MCF 10A (cell line): ENCODE measurements at places on chromosomes 6 and 20.

- H3K27me3 ChIP-seq: no peaks in the 10 kb centered on the region
- no peaks in the 10 kb centered on the region for H3K36me3 ChIP-seq
- DNase-seq: no peak
- no peak overlapping the region for H3K4me3 ChIP-seq
These were observed 816.9 kb downstream of the DHX35 start for GRCh38 chr20:39778847-39779604.

- H3K4me1 ChIP-seq: peaks cover 8% of the 10 kb centered on the region
- H3K4me3 ChIP-seq: no peak overlapping the region
- DNase-seq: no peak
- H3K27me3 ChIP-seq: no peaks in the 10 kb centered on the region
These were observed 80.8 kb downstream of the SLC22A23 start for GRCh38 chr6:3376064-3376463.

DNA sequence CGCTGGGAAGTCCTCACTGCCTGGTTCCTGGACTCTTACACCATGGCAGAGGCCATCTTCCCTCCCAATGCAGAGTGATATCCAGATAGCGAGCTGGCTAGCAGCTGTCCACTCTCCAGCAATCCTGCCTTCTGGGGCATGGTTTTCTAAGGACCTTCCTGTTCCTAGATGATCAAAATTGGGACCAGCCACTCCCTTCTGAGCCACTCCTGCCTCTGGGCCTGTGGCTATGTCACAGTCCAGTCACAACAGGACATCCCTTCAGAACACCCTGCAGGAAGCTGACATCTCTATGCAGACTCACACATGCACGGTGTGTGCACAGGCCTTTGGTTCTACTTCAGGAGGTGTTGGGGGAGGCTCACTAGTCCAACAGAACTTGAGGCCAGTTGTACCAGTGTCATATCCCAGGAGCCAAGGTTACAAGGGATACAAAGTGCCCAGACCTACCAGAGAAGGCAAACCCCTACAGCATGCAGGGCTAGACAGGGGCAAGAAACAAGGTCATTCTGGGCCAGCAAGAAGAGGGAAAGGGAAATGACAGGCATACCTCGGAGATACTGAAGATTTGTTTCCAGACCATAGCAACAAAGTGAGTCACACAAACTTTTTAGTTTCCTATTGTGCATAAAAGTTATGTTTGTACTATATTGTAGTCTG, 2.7 kb upstream of the MCCD1 start:
- H3K4me1 ChIP-seq: no peaks in the 10 kb centered on the region
- H3K27ac ChIP-seq: no peak overlapping the region
- no peak for DNase-seq
- H3K27me3 ChIP-seq: peaks cover 8% of the 10 kb centered on the region
- H3K4me3 ChIP-seq: no peak overlapping the region

DNA sequence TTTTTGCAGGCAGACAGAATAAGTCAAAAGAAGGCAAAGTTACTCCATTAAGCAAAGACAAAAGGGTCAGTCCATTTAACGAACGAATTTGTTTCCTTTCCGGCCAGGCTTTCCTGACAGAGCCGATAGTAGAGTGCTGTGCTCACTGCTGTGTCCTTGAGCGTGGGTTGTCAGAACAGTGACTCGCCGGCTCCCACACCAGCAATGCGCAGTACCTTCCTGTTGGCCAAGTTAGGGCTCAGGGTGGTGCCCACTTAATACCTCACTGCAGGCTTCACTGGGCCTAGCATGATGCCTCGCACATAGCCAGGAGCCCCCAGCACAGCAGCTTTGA, 294.7 kb downstream of the FOXC1 start:
- no peaks in the 10 kb centered on the region for H3K36me3 ChIP-seq
- H3K4me3 ChIP-seq: no peak overlapping the region
- H3K27ac ChIP-seq: no peak overlapping the region

- peak overlapping the region; percentile 71 for H3K27ac ChIP-seq
- peak; percentile 67 for DNase-seq
- H3K27me3 ChIP-seq: no peaks in the 10 kb centered on the region
- peaks cover 41% of the 10 kb centered on the region for H3K36me3 ChIP-seq
- H3K4me3 ChIP-seq: no peak overlapping the region
These were observed 19.2 kb downstream of the MRPS18A start for GRCh38 chr6:43668151-43669028.

DNA sequence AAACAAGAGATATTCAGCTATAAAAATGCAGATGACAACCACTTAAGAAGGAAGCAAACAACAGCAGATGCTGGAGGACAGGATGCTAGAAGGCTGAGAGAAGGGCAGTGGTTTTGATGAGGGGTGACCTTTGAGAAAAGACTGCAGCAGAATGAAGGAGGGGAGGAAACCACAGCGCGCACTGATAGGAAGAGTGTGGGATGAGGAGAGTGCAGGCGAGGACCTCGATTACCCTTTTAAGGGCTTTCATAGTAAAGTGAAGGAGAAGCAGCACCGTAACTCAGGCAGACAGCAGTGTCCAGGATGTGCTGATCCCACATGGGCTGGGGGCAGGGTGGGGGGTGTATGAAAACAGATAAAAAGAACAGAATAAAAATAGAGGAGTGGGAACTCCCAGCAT, 19.2 kb downstream of the ZBTB2 start:
- DNase-seq: no peak
- no peaks in the 10 kb centered on the region for H3K27me3 ChIP-seq
- H3K4me1 ChIP-seq: peaks cover 9% of the 10 kb centered on the region
- H3K4me3 ChIP-seq: no peak overlapping the region
- H3K36me3 ChIP-seq: peaks cover 22% of the 10 kb centered on the region

GRCh38 chr6:77010931-77011542, 452.3 kb downstream of the HTR1B start:
- DNase-seq: no peak
- H3K27ac ChIP-seq: no peak overlapping the region
- H3K4me1 ChIP-seq: peaks cover 6% of the 10 kb centered on the region
- H3K36me3 ChIP-seq: no peaks in the 10 kb centered on the region
- no peaks in the 10 kb centered on the region for H3K27me3 ChIP-seq

DNA sequence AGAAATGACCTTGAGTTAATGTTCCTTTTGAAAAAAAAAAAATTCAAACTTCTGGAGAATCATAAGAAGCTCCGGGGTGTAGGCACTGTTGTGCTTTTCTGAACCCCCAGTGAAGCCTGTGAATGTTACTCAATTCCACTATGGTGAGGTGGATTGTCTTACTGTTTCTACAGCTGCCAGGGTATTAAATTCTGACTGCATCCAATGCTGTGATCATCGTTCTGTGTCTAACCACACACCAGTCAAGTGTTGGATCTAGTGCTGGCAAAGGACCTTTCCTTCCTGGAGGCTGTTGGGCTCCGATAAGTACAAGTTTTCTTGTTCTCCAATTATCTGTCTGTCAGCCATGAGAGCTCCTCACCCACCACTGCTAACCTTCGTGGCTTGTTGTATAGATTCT, 162.0 kb upstream of the EPHA7 start:
- no peak overlapping the region for H3K27ac ChIP-seq
- H3K4me1 ChIP-seq: no peaks in the 10 kb centered on the region
- no peak overlapping the region for H3K4me3 ChIP-seq
- no peak for DNase-seq

DNA sequence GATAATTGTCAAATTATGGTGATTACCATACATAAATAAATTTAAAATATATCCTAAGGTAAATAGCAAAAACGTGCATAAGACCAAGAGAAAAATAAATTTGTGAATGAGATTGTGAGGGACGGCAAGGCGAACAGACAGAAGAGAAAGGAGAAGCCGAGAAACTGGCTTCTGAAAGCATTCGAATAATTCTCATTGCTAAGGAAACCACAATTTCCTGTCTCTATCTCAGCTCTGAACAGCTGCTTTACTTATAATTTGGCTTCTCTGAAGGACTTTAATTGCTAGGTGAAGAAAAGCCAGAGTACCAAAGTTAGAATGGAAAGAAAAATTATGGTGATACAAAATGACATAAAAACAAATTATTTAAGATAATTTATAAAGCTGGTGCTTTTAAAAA, 79.0 kb upstream of the RGS17 start:
- no peaks in the 10 kb centered on the region for H3K27me3 ChIP-seq
- no peak overlapping the region for H3K4me3 ChIP-seq
- peaks cover 6% of the 10 kb centered on the region for H3K4me1 ChIP-seq
- H3K36me3 ChIP-seq: no peaks in the 10 kb centered on the region
- H3K27ac ChIP-seq: no peak overlapping the region

DNA sequence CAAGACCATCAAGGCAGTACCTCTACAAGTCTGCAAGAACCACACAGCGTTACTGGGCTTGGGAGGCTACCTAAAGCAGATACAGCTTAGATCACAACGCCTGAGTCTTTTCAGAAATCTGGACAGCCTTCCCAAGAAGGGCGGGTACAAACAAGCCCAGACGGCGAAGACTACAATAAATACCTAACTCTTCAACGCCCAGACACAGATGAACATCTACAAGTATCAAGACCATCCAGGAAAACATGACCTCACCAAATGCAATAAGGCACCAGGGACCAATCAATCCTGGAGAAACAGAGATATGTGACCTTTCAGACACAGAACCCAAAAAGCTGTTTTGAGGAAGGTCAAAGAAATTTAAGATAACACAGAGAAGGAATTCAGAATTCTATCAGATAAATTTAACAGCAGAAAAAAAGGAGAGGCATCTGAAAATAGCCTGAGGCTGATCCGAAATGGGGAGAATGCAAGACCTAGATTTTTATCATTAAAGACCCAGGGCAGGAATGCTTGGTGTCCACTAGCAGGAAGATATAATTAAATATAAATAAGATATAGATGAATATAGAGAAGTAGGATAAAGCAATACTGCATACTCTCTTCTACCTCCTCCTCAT, 131.7 kb upstream of the COL21A1 start:
- H3K27me3 ChIP-seq: no peaks in the 10 kb centered on the region
- no peaks in the 10 kb centered on the region for H3K36me3 ChIP-seq
- DNase-seq: peak; percentile 19
- H3K4me3 ChIP-seq: no peak overlapping the region
- H3K4me1 ChIP-seq: peaks cover 31% of the 10 kb centered on the region
- peak overlapping the region; percentile 10 for H3K27ac ChIP-seq

DNA sequence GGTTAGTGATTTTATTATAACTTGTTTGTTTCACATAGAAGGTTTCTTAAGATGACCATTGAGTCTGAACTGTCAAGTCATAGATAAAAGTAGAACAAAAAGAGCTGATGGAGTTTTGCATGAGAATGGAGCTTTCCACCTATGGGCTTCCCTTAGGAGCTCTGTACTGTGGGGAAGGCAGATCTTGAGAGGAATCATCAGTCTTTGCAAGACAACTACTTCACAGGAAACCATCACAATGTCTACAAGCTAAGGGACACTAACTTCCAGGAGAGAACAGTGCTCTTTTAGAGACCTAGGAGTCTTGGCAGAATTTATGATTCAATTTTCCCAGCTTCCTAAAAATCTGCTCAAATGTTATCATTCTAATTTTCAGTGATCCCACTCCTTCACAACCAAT, 78.2 kb downstream of the FBXO5 start:
- H3K27ac ChIP-seq: no peak overlapping the region
- no peak for DNase-seq
- peaks cover 94% of the 10 kb centered on the region for H3K27me3 ChIP-seq
- no peaks in the 10 kb centered on the region for H3K36me3 ChIP-seq
- H3K4me1 ChIP-seq: no peaks in the 10 kb centered on the region

DNA sequence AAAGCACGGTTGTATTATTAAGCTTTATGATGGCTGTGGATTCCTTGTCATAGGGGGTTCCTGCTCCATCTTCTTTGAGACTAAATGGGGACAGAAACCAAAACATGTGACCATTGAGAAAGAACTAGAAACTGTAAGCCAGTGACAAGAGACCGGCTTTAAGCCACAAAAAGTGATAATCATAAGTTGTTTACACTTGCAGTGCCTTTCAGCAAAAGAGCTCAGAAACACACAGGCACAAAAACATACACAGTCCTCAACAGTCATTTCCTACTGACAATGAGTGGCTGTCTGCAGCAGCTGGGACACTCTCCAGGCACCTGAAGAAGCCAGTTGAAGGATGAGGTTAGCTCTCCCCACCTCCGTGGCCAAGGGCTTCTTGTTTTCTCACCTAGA, 20.0 kb upstream of the UBE2J1 start:
- H3K36me3 ChIP-seq: no peaks in the 10 kb centered on the region

DNA sequence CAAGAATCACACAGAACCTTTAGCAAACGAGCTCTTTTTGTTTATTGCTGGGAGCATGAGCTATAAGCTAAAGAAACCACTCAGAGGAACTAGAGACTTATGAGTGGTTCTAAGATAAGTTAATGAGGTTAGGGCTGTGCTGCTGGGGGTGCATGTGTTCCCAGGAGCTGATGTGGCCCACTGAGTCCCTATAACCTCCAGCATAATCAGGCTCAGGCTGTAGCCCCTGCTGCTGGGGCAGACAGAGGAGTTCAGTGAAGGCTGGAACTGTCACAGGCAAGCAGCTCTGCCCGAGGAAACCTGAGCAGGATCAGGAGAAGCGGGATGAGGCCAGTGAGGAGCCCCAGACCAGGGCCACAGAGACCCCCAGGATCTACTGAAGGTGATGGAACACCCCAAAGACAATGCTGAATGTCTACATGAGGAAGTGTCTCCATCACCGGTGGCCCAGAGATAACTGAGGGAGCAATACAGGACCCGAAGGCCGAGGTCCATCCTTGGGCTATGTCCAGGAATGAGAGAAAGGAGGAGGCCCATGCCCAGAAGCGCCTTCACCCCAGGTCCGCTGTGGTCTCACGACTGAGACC, 17.3 kb downstream of the TUBB2B start:
- H3K27me3 ChIP-seq: no peaks in the 10 kb centered on the region
- DNase-seq: no peak
- H3K4me1 ChIP-seq: peaks cover 26% of the 10 kb centered on the region
- no peak overlapping the region for H3K27ac ChIP-seq

DNA sequence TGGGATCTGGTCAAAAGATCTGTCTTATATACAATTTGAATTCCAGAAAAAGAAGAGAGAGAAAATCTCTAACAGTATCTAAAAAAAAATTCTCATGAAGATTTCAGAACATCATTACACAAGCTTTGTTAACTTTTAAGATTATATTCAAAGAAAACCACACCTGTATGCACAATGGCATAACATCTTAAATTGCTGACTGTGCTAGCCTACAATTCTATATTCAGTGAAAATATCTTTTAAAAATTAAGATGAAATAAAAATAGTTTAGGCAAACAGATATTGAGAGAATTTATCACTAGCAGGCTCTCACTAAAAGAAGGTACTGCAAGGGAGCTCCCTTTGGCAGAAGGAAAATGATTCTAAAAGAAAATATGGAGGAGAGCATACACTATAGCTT, 100.3 kb downstream of the BCKDHB start:
- DNase-seq: no peak
- H3K27me3 ChIP-seq: no peaks in the 10 kb centered on the region
- no peaks in the 10 kb centered on the region for H3K36me3 ChIP-seq
- no peaks in the 10 kb centered on the region for H3K4me1 ChIP-seq
- no peak overlapping the region for H3K27ac ChIP-seq

GRCh38 chr6:116764961-116765841, at the start of gene FAM162B:
FAM162B (minus strand) TSS chr6:116765719; CDS start chr6:116765576, 143 bp downstream.
- H3K27me3 ChIP-seq: peaks cover 25% of the 10 kb centered on the region
- DNase-seq: no peak
- no peaks in the 10 kb centered on the region for H3K4me1 ChIP-seq
- H3K36me3 ChIP-seq: no peaks in the 10 kb centered on the region
